ENCODE measurements at places on chromosomes 6 and 20. TPM values are rescaled to one million over a fixed set of nuclear protein-coding genes. Genes with fewer than 3 reads are reported as not detected.

HUS1B gene
- polyA plus RNA-seq = not detected

DLK2 gene
- polyA plus RNA-seq = 1.1 TPM

HMGN4 gene
- polyA plus RNA-seq = 77.8 TPM

MEP1A gene
- polyA plus RNA-seq = not detected

MYH7B gene
- polyA plus RNA-seq = 1.7 TPM

CLPSL1 gene
- polyA plus RNA-seq = not detected

FOXC1 gene
- 88.2 TPM for polyA plus RNA-seq

PRPH2 gene
- 1.8 TPM for polyA plus RNA-seq

B3GALT4 gene
- 5.0 TPM for polyA plus RNA-seq

EYA2 gene
- polyA plus RNA-seq = 20.5 TPM

MTO1 gene
- polyA plus RNA-seq = 32.2 TPM

FRMD1 gene
- polyA plus RNA-seq = 25.8 TPM
